Thoracic aorta endothelial cell (primary cell): ENCODE measurements at places on chromosomes 5 and 9. TPM values are rescaled to one million over a fixed set of nuclear protein-coding genes. Genes with fewer than 3 reads are reported as not detected.

SPATA24 gene
- 6.4 and 6.5 TPM in 2 replicates for total RNA-seq

LCN15 gene
- total RNA-seq = not detected in 2 replicates

C9orf153 gene
- 0.22 and 0.27 TPM in 2 replicates for total RNA-seq

LRRTM2 gene
- 0.13 and 0.43 TPM in 2 replicates for total RNA-seq

PCDHB6 gene
- 0.07 TPM in 1 of 2 replicates, not detected in the other for total RNA-seq

ANKRD20A1 gene
- 6.6 and 8.1 TPM in 2 replicates for total RNA-seq

ENG gene
- 145 and 215 TPM in 2 replicates for total RNA-seq

SCGB3A1 gene
- not detected in 2 replicates for total RNA-seq

STX17 gene
- 19.9 and 26.9 TPM in 2 replicates for total RNA-seq

COL23A1 gene
- total RNA-seq = not detected in 2 replicates

SLC36A3 gene
- total RNA-seq = not detected in 2 replicates

IL13 gene
- total RNA-seq = not detected in 2 replicates

KIF3A gene
- 12.9 and 15.8 TPM in 2 replicates for total RNA-seq

FLT4 gene
- total RNA-seq = 1.3 and 1.9 TPM in 2 replicates

LOX gene
- total RNA-seq = 59.9 and 62.9 TPM in 2 replicates

ADAMTS6 gene
- 77.3 and 134 TPM in 2 replicates for total RNA-seq

OBP2B gene
- total RNA-seq = not detected in 2 replicates

IFNA2 gene
- total RNA-seq = not detected in 2 replicates

AMBP gene
- total RNA-seq = not detected in 2 replicates

TMOD1 gene
- total RNA-seq = 0.27 and 1.2 TPM in 2 replicates

FOXI1 gene
- total RNA-seq = not detected in 2 replicates

FOXD4L6 gene
- not detected in 2 replicates for total RNA-seq

TNC gene
- total RNA-seq = 0.80 and 12.1 TPM in 2 replicates

TICAM2 gene
- total RNA-seq = 1.7 and 3.4 TPM in 2 replicates

FGD3 gene
- total RNA-seq = not detected in 2 replicates

SEMA5A gene
- 0.07 and 0.27 TPM in 2 replicates for total RNA-seq

DND1 gene
- 0.43 and 0.53 TPM in 2 replicates for total RNA-seq

ROR2 gene
- not detected in 2 replicates for total RNA-seq

SPAAR gene
- 10.6 and 17.7 TPM in 2 replicates for total RNA-seq
